ENCODE measurements at places on chromosomes 1 and 21.
A peak's percentile ranks its signal among the peaks of the same experiment; 100 is the strongest.

- DNase-seq: no peak
Observed at GRCh38 chr21:45055861-45056260, 18.5 kb upstream of the ADARB1 start.

GRCh38 chr1:29505532-29506220 lies 269.4 kb downstream of the PTPRU start:
- no peak for DNase-seq

DNA sequence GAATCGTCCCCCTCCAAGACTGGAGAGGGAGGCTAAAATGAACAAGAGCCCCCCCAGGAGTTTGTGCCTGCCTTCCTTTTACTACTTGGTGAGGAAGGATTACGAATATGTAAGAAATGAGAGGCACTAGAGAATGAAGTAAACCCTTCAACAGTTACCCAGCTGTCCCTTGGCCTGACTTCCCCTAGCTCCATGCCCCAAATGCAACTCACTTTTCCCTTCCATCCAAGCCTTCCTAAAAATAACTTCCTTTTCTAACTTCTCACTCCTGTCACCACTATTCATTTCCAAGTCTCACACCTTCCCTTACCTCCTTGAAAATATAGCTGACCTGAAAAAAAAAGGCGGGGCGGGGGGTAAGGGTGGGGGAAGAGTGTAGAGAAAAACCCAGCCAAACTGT lies 96.6 kb upstream of the HNRNPU start:
- no peak for DNase-seq

- no peak for DNase-seq
Observed at GRCh38 chr1:54874079-54874830, 12.7 kb downstream of the DHCR24 start.

DNA sequence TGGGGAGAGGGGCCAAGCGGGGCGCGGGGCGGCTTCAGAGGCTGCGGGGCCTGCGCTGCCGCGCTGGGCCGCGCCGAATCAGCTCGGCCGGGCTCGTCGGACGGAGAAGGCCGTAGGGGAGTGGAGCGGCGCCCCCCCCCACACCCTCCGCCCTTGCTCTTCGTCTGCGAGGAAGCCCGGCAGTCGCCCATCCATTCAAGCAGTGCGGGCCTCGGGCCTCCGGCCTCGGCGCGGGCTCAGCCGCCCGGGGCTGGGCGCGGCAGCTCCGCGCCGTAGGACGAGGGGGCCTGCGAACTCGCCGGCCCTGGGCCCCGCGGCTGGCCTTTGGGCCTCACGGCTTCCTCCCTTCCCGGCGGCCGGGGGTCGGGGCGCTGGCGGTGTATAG lies 564 bp downstream of the CTPS1 start:
- no peak for DNase-seq

DNA sequence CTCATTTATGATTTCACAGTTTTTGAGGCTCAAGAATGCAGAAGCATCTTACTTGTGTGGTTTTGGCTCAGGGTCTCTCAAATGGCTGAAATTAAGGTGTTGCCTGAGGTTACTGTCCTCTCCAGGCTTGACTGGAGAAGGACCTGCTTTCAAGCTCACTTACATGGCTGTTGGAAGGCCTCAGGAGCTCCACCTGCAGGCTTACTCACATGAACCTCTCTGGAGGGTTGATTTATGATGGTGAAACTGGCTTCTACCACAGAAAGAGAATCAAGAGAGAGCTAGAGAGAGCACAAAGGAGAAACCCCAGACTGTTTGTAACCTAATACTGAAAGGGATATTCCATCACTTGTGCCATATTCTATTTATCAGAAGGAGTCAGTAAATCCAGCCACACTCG lies 6.2 kb upstream of the KCNK2 start:
- no peak for DNase-seq

DNA sequence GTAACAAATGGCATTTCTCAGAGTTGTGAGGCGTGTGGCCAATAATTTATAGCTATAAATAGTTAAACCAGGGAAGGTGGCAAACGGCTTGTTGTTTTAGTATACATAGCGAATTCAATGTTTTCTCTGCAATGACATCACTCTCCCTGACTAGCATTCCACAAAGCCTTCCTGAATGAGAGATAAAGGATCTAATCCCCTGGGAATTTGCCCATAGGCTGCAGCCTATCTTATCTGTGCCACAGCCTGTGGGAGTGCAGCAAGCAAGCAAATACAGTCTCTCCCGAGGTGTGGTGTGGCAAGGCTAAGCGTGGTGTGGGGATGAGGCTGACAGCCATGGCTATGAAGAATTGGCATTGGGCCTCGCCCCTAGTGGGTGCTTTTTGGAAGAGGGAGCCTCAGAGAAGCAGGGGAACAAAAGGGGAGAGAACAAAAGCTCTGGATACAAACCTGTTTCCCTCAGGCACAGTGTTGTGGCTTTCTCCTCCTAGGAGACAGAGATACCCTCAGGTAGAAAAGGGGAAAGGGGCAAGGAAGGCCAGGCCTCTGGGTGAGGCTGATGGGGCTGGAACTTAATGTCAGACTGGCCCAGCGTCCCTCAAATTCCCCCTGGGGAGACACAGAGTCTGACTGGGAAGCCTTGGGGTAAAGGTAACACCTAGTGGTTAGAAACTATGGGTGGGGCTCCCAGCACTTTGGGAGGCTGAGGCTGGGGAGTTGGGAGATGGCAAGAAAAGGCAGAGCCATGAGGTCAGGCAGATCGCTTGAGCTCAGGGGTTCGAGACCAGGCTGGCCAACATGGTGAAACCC lies 8.9 kb downstream of the TAGLN2 start:
- DNase-seq: no peak

DNA sequence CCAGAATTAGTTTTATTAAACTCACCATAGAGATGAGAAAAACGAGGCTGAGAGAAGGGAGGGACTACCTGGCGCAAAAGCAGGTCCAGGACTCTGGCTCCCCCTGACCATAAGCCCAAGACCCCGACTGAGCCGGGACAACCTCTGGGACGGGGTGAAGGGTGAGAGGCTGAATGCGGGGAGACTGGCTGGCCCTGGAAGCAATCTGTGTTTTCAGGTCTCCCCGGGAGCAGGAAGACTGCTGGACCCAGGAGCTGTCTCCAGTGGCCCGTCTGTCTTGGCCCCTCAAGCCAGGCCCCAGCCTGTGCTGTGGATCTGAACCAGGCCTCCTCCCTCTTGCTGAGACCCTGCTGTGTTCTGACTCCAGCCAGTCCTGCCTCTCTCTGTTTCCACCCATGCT lies 240.8 kb downstream of the TRABD2B start:
- no peak for DNase-seq

GRCh38 chr1:48750109-48750508 lies 26.6 kb downstream of the BEND5 start:
- no peak for DNase-seq

GRCh38 chr1:224865510-224865909 lies 64.0 kb upstream of the DNAH14 start:
- DNase-seq: no peak

DNA sequence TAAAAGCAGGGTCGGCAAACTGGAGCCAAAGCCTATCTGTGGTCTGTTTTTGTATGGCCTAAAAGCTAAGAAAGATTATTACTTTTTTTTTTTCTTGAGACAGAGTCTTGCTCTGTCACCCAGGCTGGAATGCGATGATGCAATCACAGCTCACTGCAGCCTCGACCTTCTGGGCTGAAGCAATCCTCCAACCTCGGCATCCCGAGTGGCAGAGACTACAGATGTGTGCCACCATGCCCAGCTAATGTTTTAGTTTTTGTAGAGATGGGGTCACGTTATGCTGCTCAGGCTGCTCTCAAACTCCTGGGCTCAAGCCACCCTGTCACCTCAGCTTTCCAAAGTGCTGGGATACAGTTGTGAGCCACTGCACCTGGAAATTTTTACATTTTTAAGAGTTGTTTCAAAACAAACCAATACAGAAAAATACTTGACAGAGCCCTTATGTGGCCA lies 6.5 kb upstream of the GLRX2 start:
- no peak for DNase-seq

- DNase-seq: no peak
Observed at GRCh38 chr1:54325703-54326461, 80.3 kb downstream of the SSBP3 start.

DNA sequence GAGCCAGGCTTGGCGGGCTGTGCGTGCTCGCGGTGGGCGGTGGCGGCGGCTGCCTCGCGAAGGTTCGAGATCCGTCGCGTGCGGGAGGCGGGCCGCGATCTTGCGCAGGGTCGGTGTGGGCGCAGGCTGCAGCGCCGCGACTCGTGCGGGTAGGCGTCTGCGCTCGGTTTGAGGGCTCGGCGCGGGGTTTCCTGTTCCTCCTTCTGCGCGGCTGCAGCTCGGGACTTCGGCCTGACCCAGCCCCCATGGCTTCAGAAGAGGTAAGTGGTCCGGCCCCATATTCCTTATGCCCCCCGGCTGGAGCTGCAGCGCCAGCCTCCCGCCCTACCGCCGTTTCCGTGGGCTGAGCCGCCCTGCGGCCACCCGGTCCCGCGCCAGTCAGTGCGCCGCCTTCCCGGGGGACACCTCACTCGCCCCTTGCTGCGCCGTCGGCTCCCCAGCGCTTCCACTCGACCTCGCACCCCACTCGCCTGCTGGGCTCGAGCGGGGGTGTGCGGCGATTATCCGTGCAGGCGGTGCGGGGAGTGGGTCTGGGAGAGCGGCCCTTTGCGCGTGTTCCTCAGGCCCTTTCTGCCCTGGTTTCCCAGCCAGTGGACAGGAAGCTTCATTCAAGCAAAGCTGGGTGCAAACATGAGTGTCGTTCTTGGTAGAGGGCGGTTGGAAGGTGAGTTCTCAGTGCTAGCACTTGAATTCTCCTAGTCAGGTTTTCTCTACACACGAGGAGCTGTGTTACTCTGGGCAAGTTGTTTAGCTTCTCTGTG lies at the start of gene CACYBP:
Gene CACYBP, plus strand, starts transcription at position 12 of the 761 bp plus-strand sequence. Its CDS starts 234 bp downstream, at position 246.
- DNase-seq: peak; percentile 67

- DNase-seq: no peak
Observed at GRCh38 chr1:20278692-20279130, 12.0 kb upstream of the VWA5B1 start.

- DNase-seq: no peak
Observed at GRCh38 chr1:24768873-24769605, 23.8 kb downstream of the CLIC4 start.

GRCh38 chr1:53482441-53483153 lies 23.4 kb downstream of the DMRTB1 start:
- DNase-seq: no peak

GRCh38 chr1:233240829-233241682 lies 54.5 kb downstream of the PCNX2 start:
- DNase-seq: peak; percentile 11

DNA sequence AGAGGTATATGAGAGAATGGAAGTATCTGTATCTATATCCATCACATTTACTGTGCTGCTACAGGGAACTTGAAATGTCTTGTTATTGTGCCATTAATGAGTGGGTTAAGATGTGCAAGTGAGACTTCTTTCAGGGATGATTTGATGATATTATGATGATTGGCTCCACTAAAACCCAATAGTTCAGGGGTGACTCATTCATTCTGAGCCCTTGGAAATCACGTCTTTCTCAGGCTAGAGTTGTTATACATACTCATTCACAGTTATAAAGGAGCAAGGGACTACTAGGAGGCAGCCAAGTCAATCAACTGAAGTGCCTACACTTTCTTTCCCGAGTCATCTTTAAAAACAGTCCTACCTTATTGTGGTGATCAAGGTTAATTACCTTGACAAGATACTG lies 1109.8 kb upstream of the B3GALT2 start:
- no peak for DNase-seq

DNA sequence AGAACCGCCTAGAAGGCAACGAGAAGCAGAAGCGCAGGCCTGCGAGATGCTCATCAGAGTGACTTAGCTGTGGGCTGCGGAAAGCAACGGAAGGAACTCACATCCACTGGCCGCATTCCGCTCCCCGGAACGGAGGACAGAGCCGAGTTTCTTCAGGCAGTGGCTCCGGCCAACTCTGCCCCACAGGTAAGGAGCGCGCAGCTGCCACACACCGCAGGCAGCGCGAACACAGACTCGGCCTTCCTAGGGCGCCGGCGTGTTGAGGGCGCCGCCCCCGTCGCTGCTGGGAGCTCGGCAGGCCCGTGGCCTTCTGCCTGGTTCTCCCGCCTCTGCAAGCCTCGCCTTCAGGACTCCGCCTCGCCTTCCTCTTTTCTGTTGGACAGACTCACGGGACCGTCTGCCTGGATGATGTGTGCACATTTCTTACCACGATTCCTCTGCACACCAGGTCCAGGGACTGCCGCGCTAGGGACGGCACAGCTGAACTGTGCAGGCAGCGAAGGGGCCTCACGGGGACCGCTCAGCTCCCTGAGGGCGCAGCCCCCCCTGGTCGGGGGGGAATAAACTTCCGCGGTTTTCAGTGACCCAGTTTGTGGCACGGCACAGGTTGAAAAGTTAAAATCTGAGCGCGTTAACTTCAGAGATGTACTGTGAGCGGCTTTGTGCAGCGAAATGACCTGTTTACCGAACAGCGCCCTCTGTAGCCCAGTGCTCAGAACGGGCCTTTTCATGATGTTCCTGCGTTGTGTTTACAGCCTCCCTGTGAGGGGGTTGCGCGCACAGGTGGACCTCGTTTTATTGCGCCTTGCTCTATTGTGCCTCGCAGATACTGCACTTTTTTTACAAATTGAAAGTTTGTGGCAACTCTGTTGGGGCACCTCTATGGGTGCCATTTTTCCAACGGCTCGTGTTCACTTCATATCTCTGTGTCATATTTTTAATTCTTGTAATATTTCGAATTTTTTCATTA lies 15.8 kb downstream of the TCP10L start:
- DNase-seq: peak; percentile 63

GRCh38 chr1:220876511-220877376 lies 2.5 kb upstream of the HLX start:
- DNase-seq: no peak

- DNase-seq: no peak
Observed at GRCh38 chr1:46812065-46812963, 13.5 kb downstream of the CYP4B1 start.

- no peak for DNase-seq
Observed at GRCh38 chr1:101136271-101136670, 100.5 kb upstream of the S1PR1 start.

- no peak for DNase-seq
Observed at GRCh38 chr1:28456078-28456477, 49.8 kb upstream of the RCC1 start.

GRCh38 chr1:229409616-229410369 lies 24.1 kb downstream of the ACTA1 start:
- DNase-seq: no peak

DNA sequence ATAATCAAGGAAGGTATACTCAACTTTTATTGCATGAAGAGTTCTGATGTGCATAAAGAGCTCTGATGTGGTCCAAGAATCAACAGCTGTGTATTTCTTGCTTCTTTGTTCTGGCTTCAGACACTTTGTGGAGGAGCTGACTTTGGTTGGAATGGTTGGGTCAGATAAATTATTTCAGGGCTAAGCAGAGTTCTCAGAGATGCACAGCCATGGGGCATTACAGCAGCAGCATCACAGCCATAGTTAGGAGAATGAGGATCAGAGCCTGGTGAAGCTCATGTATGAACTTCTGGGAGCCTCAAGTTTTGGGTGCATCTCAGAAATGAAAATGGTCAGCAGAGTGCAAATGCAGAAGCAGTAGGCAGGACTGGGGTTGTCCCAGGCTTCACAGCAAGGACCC lies 267.4 kb upstream of the RUNX1 start:
- DNase-seq: no peak

Measured in GM12891 (cell line).